A172 (cell line): ENCODE measurements at places on chromosomes 2 and 18.

DNA sequence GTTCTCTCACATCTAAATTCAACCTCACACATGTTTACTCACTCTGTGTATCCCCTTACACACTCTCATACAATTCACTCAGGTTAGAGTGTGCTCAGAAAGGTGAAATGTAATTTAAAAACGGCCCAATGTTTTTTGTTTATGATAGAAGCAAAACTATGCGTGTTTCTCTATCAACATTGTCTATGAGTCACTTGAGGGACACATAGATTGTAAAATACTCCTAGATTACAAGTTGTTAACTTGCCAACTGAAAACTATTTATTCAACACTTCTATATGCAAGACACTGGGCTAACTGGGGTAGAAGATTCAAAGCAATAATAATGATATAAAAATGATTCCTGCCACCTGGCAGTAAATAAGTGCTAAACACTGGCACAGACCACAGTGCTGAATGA is 24.6 kb downstream of the CCDC195 start:
- no peak for DNase-seq

DNA sequence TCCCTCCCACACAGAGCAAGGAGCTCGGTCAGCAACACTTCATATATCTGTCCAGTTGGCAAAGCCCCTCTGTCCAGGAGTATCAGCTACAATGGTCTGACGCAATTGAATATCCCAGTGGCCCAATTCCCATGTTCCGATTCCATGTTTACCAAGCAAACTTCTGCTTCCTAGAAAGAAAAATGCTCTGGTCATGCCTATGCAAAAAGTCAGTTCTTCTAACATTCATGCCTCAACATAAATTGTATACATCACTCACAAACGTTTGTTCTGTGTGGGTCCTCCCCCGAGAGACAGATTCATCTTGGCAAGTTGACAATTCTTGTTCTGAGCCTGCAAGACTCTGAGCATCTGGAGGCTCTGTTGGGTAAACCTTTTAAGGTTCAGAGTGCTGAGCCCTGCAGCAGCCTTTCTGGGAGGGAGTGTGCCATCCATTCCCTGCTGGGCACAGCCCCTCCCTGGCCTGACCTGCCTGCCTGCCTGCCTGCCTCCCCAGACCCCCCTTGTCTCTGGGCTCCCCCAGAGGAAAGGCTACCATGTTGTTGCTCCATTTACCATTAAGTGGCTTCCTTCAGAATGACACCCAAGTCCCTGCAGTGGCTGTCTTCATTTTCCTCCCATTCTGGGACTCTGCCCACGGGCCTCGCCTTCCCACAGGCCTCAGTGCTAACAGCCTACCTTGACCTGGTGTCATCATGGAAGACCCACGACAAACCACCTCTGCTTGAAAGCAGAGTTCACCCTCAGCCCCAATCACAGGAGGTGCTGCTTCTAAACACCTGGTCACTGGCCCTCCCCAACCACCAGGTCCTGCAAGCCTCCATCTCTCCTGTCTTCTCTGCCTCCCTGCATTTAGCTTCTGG is 37.6 kb upstream of the TAF1B start:
- DNase-seq: no peak

DNA sequence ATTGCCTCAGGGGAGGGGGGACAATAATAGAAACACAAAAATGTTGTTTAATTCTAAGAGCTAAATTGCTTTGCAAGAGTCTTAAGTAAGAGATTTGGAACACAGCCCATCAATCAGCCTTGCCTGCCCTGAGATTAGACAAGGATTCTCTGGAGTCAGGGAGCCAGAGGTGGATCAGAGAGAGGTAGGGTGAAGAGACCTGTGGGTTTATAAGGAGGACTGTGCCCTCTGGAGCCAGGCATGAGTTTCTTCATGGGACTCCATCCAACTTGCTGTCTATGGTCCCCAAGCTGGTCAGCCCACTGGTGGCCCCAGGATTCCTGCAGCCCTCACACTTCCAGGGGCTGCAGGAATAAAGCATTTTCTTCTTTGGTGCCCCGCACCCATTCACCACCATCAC is 139.3 kb downstream of the ALK start:
- DNase-seq: no peak

DNA sequence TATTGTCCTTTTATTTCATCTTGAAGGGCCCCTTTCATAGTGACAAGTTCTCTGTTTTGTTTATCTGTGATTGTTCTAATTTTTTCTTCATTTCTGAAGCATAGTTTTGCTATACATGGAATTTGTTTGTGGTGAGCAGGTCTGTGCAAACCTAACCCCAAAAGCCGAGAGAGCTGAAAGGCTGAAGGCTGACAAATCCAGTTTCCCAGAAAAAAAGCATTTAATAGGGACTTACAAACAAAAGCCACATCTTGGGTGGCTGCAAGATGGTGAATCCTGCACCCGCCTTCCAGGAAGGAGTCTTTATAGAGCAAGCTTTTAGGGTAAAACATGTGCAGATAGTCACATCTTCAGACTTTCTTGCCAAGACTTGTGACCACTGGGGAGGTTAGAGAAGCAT is 473.4 kb upstream of the TRIB2 start:
- no peak for DNase-seq

DNA sequence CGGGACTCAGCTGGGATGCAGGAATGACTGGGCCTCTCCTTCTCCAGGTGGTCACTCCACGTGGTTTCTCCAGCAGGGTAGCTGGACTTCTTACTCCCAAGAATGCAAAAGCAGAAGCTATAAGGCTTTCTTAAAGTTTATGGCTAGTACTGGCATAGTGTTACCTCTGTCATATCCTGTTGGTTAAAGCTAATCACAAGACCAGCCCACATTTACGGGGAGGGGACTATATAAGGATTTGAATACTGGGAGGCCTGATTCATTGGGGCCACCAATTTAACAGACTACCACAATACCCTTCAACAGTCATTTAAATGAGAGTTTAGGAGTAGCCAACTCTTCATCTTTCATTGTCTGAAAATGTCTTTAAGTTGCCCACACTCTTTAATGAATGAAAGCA is 94.4 kb upstream of the TSPYL6 start:
- no peak for DNase-seq

DNA sequence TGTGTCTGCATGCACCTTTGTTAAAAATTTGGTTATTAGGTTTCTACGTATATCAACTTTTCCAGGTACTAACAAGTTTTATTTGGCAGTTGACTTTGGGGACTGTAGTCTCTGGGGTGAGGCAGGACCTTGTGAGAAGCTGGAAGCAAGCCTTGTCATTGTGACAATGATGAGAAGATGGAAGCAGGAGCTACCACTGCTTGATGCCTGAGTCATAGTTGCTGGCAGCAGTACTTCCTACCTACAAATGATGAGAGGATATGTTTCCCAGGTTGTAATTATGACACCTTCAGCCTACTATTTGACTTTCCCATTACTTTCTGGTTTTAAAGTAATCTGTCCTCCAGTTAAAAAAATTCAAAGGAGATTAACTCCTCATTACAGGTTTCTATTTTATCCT is 516.3 kb downstream of the NRXN1 start:
- peak; percentile 34 for DNase-seq

GRCh38 chr2:145874466-145874865 is 1354.5 kb upstream of the ZEB2 start:
- peak; percentile 55 for DNase-seq

GRCh38 chr2:104595576-104595975 is 258.3 kb upstream of the POU3F3 start:
- DNase-seq: no peak

DNA sequence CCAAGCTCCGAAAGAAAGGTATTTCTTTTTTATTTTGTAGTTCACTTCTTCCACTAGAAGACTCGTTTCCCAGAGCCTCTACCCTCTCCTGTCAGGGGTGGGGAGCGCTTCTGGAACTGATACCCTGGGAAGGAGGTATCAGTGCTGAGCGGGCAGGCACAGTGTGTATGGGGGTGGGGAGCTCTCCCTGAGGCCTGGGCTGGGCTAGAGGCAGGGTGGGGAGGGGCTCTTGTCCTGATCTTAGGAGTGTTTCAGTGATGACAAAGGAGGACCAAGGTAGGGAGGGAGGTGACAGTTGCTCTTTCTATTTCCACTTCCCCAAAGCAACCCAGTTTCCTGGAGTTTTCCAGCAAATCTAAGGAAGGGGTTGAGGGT is 65.4 kb downstream of the ARHGAP25 start:
- no peak for DNase-seq

- no peak for DNase-seq
Measured at GRCh38 chr2:181218401-181218821, 238.0 kb downstream of the UBE2E3 start.

DNA sequence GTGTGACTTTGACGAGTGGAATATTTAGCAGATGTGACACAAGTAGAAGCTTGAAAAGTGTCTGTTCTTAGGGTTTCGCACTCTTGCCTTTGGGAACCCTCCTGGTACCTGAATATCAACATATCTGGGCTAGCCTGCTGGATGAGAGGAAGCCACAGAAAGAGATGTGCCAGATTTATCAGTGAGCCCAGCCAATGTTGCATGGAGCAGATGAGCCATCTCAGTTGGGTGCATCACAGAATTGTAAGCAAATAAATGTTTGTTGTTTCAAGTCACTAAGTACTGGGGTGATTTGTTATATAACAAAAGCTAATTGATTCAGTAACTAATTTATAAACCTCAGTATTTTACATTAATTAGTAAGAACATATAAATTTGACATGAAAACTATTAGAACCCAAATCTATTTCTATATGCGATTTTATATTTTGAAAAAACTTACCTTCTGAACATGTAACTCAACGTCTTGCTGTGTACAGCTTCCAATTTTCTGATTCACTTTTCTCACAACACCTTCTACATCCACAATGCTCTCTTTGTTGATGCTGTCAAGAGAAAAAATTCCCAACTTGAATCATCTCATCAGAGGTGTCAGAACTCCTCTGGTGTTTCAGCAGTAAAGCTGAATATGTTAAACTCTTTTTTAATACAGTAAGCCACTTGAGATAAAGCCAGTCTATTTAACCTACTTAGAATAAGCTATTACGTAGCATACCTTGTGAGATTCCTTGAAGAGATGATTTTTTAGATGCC is 42.3 kb downstream of the DARS1 start:
- no peak for DNase-seq

GRCh38 chr2:204260162-204260877 is 285.0 kb upstream of the PARD3B start:
- peak; percentile 65 for DNase-seq

DNA sequence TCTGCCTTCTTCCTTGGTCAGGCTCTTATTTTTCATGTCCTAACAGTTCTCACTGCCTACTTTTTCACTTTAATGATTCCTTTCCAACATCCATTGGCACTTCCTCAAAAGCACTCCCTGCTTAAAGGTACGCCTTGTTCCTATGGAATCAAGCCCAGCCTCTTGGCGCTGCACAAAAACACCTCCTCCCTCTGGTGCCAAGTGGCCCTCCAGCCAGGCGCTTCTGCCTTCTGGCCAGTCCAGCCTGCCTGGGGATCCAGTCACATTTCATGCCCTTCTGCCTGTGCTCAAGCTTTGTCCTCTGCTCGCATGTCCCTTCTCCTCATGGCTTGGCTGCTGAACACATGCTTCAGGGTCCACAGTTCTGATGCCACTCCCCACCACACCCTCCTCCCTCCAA is 6.3 kb downstream of the TPRKB start:
- no peak for DNase-seq

DNA sequence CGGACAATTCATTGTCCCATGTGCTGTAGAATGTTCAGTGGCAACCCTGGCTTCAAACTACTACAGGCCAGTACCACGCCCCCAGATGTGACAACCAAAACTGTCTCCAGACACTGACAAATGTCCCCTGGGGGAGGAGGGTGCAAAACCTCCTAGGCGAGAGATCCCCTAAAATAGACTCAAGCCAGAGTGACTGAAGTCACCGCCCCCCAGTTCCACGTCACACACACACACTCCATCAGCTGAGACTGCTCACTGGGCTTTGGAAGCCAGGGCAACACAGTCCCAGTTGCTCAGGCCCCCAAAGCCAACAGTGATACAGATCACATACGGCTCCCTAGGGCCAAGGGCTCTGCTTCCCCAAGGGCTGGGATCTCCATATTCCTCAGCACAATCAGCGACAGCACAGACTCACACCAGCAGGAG is 19.1 kb downstream of the HDAC4 start:
- DNase-seq: no peak

DNA sequence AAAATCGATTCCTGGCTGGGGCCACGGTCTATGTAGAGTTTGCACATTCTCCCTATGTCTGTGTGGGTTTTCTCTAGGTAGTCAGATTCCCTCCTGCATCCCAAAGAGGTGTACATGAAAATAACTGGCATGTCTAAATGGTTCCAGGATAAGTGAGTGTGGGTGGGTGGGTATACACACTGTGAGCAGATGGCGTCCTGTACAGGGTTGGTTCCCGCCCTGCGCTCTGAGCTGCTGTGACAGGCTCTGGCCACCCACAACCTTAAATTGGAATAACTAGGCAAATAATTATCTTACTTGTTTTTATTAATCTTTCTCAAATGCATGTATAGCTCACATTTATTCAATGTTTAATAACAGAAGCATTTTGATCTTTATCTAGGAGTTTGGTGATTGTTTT is 16.3 kb downstream of the THOC1 start:
- DNase-seq: no peak

DNA sequence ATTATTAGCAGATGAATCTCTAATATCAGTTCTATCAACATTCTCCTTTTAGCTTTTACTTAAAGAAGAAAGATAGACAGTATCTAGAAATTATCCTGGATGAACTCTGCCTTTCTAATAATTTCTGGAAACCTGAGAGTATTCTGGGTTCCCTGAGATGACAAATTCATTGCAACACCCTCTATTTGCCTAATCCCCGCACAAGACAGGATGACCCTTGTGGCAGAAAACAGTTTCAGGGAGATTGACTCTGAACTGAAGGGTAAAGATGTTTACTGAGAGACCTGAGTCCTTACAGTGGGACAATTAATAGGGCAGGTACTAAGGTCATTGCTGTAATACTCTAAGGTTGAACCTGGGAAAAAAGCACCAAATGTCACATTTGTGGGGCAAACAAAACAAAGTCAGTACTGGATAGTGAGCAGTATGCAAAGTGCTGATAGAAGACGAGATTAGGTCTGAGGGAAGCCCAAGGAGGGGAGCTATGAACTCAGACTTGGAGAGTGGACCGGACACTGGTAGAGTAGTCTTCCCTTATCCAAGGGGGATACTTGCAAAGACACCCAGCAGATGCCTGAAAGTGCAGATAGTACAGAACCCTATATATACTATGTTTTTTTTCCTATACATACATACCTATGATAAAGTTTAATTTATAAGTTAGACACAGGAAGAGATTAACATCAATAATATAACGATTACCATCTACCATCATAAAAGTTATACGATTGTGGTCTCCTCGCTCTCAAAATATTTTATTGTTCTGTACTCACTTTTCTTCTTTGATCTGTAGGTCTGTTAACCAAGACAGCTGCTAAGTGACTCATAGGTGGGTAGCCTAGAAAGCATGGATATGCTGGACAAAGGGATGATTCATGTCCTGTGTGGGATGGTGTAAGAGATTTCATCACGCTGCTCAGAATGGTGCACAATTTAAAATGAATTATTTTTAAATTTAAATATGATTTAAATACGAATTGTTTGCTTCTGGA is 148.3 kb upstream of the KLHL14 start:
- DNase-seq: peak; percentile 91

GRCh38 chr2:101614127-101614759 is 83.3 kb upstream of the MAP4K4 start:
- no peak for DNase-seq
